Frontal cortex (tissue), 4 donors: ENCODE measurements at places on chromosomes 4 and X.

DNA sequence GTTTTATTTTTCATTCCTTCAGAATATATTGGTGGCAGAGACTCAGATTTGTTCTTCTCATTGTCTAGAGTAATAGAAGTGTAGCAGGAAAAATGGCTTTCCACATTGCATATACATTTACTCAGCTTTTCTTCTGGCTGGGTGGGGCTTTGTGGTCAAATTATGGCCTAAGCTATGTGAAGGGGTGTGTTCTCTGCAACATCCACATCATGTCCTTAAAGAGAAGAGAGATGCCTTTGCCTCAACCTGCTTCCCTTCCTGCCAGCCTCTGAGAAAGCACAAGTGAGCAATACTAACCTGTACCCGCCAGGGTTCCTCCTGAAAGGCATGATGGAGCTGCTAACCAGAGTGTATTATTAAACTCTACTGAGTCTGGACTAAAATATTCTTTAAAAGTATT is 695.6 kb upstream of the FAM241A start:
- no peak for DNase-seq

DNA sequence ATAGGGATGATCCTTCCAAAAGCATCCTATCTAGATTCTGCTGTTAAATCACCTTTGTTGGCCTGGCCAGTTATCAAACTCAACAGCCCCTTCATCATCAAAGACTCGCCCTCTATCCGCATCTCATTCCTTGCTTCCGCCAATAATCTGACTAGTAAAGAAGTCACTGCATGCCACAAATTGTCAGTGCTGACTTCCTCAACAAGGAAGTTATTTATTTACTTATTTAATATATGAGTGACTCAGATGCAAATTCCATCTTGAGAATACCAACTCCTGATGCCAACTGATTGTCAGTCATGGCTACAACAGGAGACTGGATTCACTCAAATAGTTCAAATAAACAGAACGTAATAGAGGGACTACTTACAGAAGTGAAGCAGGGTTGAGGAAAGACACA is 283.8 kb downstream of the TRIML1 start:
- no peak for DNase-seq

- no peak for DNase-seq
Measured at GRCh38 chrX:86021652-86022289, 25.6 kb downstream of the CHM start.

GRCh38 chr4:101954975-101955678 is 164.6 kb downstream of the BANK1 start:
- DNase-seq, result no peak

- DNase-seq, result no peak
Measured at GRCh38 chr4:45199736-45200135, 473.4 kb upstream of the GNPDA2 start.

DNA sequence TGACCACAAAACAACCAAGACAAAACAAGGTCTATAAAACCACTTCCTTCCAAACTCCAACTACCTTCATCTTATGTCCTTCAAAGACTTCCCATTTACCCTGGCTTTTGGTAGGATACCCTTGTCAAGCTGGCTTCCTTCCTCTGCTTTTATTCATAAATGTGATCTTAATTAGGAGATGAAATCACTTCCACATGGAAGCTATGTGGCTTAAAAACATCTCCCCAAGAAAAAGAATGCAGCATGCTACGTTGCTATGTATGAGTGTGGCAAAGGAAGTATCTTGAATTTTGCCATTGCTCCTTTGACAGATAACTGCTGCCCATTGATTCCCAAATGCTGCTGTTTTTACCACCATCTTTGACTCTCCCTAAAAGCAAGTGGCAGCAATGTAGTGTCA is 46.4 kb upstream of the VEGFD start:
- no peak for DNase-seq
